ENCODE measurements at places on chromosomes 1 and 21.

GRCh38 chr21:43574741-43575472, 84.4 kb downstream of the HSF2BP start:
- peak; percentile 23 for DNase-seq

DNA sequence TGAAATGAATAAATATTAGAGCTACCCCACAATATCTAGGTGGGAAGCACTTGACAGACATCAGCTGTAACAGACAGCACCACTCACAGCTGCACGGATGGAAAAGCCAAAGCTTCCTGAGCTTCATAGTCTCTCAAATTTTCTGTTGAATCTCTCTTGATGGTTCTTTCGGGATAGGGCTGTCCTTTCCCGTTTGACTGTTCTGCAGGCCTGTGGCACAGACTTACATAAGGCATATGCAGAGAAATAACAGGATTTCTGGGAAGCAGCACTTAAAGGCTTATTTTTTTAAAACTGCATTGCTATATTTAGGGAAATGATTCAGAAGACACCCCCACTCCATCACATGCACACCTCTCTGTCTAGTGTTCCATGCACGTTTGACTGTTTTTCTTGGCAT, 77.5 kb downstream of the ZNF648 start:
- DNase-seq: peak; percentile 18

GRCh38 chr1:109201123-109201703, 12.5 kb upstream of the SARS1 start:
- DNase-seq: peak; percentile 58

DNA sequence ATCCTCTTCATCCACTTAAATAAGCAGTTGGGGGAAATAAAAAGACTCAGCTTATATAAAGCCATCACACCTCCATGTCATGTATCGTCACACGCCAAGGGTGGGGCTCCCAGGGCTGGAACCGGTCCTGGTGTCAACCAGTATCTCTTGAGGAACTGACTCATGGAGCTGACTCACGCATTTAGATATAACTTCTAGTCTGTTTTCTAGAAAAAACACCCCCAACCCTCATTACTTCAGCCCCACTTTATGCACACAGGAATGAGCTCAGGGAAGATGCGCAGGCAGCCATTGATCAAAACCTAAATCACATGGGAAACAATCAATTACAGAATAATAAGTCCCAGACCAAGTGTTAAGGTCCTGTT, 6.9 kb upstream of the IL22RA1 start:
- no peak for DNase-seq

GRCh38 chr1:178652506-178653490, 72.2 kb upstream of the RALGPS2 start:
- no peak for DNase-seq

GRCh38 chr1:63323865-63324778, 1.8 kb downstream of the FOXD3 start:
- no peak for DNase-seq

DNA sequence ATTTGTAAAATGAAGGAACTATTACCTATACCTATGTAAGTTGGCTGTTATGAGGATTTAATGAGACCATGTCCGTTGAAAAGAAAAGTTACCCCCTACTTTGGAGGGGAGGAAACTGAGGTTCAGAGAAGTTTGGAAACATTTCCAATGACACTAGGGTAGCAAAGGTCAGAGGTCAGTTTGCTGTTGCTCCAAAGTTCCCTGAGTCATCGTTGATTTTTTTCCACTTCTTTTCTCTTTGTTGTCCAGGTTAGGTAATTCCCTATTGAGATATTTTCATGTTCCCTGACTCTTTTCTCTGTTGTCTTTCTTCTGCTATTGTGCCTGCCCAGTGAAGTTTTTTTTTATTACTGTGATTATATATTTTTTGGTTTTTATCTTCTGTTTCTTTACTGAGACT, 213.8 kb upstream of the C1orf174 start:
- DNase-seq: no peak

DNA sequence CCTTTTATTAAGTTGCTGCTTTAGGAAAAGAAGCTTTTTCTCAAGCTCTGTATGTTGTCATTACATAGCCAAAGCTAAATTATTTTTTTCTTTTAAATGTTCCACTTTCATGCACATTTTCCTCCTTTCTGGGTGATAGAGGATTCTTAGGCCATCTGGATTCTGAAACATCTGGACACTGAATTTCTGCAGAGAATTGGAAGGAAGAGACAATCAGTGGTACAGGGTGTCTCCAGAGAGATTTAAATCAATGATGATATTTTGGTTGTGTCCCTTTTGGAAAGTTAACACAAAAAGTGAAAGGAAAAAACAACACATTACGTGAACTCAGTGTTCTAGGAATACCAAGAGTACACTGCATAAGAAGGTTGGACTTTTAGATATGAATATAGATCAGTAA, 211.4 kb upstream of the PKN2 start:
- DNase-seq: no peak

DNA sequence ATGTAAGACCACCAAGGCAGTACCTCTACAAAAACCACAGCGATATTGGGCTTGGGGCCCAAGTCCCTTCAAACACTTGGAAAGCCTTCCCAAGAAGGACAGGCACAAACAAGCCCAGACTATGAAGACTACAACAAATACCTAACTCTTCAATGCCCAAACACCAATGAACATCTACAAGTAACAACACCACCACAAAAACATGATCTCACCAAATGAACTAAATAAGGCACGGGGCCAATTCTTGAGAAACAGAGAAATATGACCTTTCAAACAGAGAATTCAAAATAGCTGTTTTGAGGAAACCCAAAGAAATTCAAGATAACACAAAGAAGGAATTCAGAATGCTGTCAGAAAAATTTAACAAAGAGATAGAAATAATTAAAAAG, 86.8 kb downstream of the COL24A1 start:
- no peak for DNase-seq

DNA sequence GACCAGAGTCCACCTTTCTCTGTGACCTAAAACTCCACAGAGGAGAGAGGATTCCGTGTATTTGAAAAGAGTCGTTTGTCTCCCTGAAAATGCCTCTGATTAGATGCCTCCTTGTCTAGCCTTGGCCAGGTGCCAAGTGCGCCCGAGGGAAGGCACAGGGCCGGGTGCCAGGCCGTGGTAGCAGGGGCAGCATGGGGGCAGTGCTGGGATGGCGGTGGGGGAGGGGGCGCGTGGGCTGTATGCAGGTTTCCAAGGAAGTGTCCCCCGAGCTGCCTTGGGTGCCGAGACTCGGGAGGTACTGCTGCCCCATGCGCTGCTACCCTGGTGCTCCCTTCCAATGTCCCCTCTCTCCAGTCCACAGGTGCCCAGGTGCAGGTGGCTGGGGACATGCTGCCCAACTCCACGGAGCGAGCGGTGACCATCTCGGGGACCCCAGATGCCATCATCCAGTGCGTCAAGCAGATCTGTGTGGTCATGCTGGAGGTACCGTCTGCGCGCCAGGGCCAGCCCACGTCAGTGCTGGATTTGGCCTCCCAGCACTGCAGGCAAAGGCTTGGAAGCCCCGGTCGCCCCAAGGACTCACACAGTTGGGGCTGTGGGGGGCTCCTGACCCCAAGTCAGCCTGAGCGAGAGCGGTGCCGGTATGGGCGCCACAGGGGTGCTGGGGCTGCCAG, 70.9 kb upstream of the COL6A1 start:
- no peak for DNase-seq

GRCh38 chr1:92464588-92465255, 22.0 kb downstream of the GFI1 start:
- DNase-seq: no peak

DNA sequence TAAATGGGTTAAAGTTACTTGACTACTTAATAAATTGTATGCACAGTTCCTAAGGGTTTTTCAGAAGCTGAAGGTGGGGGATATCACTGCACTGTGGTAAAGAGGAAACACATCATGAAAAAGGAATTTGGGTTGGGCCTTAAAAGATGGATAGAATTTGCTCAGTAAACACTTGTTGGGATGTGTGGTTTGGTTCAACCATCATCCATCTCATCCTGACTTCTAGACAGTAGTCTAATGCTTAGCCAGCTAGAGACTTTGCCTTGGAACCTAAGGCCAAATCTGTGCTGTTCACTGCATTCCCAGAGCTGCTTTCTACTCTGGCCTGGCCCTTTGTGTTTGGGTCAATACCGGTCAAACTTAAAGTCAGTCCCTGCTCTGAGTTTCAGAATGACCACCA, 30.6 kb downstream of the LY9 start:
- DNase-seq: no peak

DNA sequence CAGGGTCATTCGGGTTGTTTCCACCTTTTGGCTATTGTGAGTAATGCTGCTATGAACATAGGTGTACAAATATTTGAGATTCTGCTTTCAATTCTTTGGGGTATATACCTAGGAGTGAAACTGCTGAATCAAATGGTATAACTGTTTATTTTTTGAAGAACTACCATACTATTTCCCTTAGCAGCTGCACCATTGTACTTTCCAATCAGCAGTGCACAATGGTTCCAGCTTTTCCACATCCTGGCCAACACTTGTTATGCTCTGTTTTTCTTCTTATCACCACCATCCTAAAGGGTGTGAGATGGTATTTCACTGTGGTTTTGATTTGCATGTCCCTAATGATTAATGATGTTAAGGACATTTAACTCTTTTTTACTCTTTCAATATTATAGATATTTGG, 3.6 kb upstream of the ABCA4 start:
- DNase-seq: no peak

- no peak for DNase-seq
Observed at GRCh38 chr21:45537111-45537745, 5.0 kb downstream of the SLC19A1 start.

DNA sequence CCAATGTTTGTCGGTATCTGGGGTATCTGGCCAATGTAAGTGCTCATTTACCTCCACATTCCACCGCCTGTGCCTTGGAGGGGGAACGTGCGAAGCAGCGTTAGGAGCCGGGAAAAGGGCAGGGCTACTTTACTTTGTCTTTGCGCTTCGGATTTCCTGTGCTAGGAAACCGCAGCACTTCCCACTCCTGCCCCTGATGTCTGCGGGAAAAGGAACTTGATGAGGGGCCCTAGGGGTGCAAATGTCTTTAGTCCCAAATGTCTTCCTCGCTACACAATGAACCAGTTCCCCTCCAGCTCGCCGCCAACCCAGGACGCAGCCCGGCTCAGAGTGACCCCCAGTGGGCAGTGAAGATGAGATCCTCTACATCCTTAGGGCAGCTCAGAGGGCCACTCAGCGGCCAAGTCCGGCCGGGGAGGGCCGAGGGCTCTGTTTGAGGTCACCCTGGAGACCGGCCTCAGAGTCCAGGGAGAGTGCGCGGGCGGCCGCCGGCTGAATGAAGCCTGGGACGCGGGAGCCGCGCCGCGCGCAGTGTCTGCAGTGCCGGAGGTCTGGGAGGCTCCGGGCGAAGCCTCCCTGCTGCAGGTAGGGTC, at the start of gene DYNLT5:
TSS of gene DYNLT5 (plus strand) at position 460 of the 593 bp plus-strand sequence. CDS start 2,200 bp downstream, outside the sequence.
- DNase-seq: no peak

GRCh38 chr1:11341901-11342552, 69.0 kb downstream of the UBIAD1 start:
- DNase-seq: no peak

GRCh38 chr1:7831458-7831857, 21.4 kb downstream of the UTS2 start:
- DNase-seq: no peak

- DNase-seq: no peak
Observed at GRCh38 chr1:228801068-228801467, 65.8 kb downstream of the RHOU start.

- no peak for DNase-seq
Observed at GRCh38 chr1:114756949-114757454, 782 bp downstream of the CSDE1 start.

DNA sequence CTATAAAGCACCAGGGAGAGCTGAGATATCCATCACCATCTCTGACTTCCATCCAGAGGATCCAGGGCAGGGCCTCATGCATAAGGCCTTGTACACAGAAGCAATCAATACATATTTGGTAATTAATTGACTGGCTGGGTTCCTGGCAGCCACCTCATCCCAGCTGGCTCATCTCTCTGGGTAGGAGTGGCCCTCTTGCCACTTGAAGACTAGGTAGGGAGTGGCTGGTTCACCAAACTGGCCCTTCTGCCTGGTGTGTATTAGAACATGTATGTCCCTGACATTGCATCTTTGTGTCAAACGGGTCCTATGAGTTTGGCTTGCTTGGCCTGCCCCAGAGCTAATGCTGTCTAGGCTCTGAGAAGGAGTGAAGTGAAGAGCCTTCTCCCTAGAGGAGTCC, 11.8 kb downstream of the NUAK2 start:
- no peak for DNase-seq

DNA sequence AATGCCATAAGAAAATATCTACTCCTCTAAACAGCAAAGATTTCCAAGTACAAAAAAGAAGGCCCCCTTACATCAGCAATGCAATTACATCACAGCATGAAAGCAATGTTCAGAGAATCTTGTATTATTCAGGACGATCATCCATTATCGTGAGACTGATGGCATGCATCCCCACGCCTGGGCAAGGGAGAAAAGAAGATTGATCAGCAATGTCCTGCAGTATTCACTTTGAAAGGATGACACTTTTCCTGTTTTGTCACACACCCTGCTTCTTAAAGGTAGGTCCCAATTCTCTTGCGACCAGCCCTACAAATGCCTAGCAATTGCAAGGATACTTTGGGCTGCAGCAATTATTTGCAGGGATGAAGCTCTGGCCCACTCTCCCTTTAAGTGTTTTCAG, 108.7 kb downstream of the TOMM20 start:
- DNase-seq: no peak

GRCh38 chr1:2788506-2789163, 12.9 kb downstream of the TTC34 start:
- no peak for DNase-seq

GRCh38 chr1:101122452-101123166, 97.0 kb upstream of the DPH5 start:
- DNase-seq: no peak

DNA sequence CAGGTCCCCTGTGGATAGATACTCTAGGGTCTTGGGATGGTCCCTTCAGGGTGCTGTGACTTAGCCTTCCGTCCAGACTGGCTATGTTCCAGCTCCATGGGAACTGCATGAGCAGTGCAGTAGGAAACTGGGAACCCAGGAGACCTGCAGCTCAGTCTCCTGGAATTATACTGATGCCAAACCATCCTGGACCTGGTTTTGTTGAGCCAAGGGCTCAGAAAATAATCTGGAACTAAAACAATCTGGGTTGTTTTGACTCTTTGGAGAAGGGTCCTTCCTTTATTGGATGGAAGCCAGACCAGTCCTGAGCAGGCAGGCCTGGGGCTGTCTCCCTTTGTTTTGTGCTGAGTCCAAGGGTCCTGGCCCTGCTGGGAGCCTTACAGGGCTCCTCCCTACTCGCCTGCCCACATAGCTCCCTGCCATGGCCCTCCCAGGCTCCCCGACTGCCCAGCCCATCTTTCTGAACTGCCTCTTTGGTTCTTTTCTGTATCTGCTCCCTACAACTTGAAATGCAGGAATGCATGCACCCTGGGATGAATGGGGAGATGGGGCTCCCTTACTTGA, 1.2 kb downstream of the IPO13 start:
- no peak for DNase-seq

GRCh38 chr21:34530261-34530660, 18.3 kb upstream of the KCNE1 start:
- no peak for DNase-seq
